Inflammatory macrophage treated with lipopolysaccharide for 1 hour (primary cell): ENCODE measurements at places on chromosomes 4 and X.

GRCh38 chr4:87192145-87192919 is 28.1 kb downstream of the KLHL8 start:
- DNase-seq: no peak

DNA sequence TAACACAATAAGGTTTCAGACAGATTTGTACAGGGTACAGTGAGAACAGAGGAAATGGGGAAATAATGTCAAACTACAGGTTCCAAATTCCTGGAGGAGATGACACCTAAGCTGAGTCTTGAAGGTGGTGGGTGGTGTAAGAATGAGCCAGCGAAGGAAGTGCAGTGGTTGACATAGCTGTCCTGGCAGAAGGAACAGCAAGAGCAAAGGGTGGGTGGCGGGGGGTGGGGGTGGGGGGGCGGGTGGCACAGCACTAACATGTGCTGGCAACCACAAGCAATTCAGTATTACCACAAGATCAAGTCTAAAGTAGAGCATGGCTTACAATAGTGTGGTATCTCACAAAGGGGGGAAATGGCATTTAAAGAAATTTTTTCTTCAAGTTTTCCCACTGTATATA is 13.1 kb upstream of the G3BP2 start:
- DNase-seq: no peak

- no peak for DNase-seq
Measured at GRCh38 chr4:111562826-111563225, 582.4 kb upstream of the FAM241A start.

DNA sequence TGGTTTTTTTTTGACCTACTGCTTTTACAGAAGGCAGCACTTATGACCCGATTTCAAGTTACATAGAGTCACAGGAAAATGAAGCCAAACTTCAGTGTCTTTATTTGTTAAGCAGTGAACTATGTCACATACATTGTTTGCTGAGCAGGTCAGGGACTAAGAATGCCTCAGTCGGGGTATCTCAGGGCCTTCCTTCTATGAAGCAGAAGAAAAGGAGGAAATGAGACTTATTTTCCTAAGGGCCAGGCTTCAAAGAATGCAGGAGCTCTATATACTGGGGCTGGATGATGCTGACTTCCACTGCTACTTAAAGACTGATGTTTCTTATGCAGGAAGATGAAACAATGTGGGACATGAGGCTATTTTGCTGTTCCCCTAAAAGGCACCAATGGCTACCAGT is 558.4 kb upstream of the IGFBP7 start:
- no peak for DNase-seq

- DNase-seq: no peak
Measured at GRCh38 chr4:68077737-68078136, 51.9 kb downstream of the TMPRSS11F start.

- DNase-seq: no peak
Measured at GRCh38 chr4:7050481-7051143, 7.4 kb downstream of the TADA2B start.

DNA sequence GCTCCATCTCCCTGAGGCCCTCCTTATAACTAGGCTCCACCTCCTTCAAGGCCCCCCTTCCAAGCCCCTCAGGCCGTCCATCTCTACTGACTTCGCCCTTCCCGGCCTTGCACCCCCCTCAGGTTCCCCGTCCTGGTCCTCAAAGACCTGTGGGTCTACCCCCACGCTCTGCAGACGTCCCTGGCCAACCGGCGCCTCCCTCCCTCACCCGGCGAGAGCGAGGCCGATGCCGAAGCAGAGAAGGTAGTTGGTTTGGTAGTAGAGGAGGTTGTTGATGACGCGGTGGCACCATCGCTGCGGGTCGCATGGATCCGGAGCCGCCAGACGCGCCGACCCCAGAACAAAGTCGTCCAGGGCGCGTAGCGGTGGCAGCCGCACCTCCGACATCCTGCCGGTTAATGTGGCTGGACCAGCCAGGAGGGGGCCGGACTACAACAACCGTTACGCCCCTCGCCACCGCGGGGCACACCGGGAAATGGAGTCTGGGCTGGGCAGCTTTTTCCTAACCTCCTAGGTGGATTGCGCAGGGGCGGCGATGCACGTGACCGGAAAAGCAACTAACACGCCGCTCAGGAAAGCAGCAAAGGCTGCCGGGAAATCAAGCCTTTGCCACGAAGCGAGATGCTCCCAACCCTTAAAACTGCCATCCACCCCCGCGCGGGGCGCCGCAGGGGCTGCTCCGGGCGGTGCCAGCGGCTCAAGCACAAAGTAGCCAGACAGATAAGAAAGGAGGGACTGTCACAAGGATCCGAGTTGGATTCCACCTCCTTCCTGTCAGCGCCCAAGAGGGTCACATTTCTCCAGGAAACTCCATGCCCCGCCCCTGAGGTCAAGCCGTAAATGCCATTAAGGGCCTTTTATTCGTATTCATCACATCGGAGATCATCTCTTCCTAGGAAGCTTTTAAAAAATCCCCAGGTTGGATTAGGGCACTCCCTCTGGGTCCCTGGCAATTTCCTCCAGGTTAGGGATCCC is at the start of gene PRAF2:
PRAF2 (minus strand) TSS at position 402 of the 975 bp plus-strand sequence; CDS start at position 387, 15 bp downstream.
- DNase-seq: peak; percentile 84

GRCh38 chr4:73193155-73193554 is 65.4 kb downstream of the ANKRD17 start:
- no peak for DNase-seq

DNA sequence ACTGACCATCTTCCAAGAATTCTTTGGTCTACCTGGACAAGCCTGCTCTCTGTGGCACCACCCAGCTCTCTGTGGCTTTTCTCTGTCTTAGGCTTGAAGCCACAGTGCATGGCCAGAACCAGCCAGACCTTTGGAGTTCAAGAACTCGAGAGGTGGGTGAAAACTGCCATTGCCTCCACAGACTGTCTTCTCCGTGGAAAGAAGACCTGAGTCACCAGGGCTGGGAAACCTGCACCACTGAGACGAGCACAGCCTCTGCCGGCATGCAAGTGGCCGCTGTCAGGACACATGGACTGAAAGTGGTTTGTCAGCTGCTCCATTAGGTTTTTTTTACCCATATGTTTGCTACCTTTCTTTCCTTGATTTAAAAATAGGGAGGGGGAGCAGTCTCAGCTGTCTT is 74.5 kb downstream of the MGST2 start:
- no peak for DNase-seq

- no peak for DNase-seq
Measured at GRCh38 chr4:181688432-181688831, 554.8 kb upstream of the TENM3 start.

DNA sequence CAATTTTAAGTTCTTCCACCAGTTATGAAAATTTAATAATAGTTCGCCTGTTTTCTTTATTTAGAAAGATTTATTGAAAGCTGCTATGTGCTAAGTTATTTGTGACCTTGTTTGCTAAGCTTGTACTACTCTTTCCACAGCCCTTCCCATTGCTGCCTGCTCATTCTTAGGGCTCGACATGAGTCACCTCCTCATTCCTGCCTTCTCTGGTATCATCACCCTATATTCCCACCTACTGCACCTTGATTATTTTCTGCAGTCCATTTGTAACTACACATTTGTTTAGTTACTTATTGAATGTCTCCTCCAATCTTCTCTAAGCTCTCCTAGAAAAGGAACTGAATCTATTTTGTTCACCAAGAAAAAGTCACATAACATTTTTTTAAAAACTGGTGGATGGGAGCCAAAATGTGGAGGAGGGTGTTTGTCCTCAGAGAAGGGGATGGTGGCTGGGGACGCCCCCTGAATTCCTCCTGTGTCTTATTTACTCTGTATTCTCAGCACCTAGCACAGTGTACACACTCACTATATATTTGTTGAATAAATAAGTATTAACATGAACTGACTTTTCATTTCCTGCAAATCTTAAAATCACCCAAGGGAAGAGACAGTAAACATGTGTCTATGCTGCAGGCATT is 3.7 kb upstream of the RAB9A start:
- DNase-seq: no peak

DNA sequence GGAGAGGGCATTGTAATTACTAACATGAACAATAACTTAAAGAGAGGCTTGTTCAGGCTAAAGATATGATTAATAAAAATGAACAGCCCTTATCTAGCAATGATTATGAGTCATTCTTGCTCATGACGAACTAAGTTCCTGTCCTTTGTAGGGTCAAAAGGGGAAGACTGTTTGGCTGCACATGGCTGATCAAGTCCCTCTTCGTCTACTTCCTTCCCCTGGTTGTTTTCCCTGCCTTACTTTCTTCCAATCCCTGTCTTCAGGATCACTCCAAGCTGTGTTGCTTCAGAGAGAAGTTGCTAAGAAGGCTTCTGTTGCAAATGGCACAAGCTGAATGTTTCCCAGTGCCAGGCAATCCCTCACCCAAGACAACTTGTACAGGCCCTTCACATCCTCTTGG is 115.0 kb upstream of the HS3ST1 start:
- peak; percentile 65 for DNase-seq

DNA sequence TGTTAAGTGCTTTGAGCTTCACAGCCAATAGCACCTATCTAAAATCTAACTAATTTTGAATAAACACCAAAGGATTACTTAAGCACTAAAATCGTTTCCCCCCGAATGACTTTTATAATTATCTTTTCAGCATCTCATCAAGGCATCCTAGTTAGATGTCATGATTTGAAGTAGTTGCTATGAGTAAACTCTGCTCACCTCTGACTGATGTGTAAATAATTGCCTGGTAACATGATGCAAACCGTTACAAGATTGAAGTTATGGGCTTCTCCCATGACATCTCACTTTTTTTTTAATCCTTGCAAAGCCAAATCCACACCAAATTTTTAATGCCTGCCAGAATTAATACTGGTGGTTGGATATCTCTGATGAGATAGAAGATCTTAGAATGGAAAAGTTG is 377.1 kb downstream of the PRDM5 start:
- no peak for DNase-seq

DNA sequence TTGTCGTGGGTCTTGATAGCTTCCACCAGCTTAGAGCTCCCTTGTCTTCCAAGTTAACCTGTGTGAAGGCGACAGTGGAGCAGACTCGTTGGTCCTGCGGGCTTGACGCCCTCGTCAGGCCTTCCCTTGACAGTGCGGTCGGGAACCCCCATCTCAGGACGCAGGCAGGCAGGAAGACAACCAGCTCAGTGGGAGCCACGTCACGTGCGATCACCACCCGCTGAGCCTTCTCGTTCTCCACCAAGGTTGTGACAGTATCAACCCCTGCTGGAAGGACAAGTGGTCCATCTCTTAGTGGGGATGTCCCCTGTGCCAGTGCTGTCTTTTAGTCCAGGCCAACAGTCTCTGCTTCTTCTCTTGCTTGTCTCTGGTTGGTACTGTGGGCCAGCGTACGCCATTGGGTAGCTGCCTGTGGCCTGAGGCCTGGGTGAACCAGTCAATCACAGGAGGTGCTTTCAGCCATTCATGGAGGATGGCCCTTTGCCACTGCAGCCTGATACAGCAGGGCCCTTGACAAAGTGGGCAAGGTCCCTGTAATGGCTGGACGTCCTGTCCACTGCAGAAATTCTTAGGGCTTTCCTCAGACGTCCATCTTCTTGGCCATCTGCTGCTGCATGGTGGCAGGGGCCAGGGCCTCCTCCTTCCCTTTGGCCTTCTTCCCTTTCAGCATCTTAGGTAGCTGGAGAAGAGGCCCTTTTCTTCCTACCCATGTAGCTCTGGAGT is 31.4 kb downstream of the RGS12 start:
- no peak for DNase-seq

DNA sequence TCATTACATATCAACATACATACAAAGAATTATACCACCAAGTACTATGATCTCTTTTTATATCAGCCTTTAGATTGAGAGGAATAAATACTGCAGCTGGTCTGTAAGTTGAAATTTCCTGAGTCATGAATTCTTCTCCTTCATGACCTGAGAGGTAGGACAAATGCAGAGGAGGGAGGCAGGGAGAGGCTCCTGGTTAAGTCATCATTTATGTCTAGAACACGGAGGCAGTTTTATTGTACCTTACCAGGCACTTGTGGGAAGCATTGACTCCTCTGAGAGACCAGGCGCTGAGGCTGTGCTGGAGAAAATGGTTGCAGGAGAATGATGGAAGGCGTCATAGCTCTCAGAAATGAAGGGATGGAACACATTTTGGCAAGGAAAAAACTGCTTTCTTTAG is 12.5 kb upstream of the CASK start:
- DNase-seq: no peak

- DNase-seq: no peak
Measured at GRCh38 chrX:55640854-55641253, 17.7 kb downstream of the FOXR2 start.

- no peak for DNase-seq
Measured at GRCh38 chrX:110401135-110401534, 42.5 kb downstream of the RTL9 start.

DNA sequence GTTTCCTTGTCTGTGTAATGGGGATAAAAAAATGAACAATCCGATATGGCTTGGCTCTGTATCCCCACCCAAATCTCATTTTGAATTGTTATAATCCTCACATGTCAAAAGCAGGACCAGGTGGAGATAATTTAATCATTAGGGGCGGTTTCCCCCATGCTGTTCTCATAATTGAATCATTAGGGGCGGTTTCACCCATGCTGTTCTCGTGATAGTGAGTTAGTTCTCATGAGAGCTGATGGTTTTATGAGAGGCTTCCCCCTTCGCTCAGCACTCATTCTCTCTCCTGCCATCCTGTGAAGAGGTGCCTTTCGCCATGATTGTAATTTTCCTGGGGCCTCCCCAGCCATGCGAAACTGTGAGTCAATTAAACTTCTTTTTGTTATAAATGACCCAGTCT is 633.5 kb downstream of the RAPGEF2 start:
- no peak for DNase-seq

DNA sequence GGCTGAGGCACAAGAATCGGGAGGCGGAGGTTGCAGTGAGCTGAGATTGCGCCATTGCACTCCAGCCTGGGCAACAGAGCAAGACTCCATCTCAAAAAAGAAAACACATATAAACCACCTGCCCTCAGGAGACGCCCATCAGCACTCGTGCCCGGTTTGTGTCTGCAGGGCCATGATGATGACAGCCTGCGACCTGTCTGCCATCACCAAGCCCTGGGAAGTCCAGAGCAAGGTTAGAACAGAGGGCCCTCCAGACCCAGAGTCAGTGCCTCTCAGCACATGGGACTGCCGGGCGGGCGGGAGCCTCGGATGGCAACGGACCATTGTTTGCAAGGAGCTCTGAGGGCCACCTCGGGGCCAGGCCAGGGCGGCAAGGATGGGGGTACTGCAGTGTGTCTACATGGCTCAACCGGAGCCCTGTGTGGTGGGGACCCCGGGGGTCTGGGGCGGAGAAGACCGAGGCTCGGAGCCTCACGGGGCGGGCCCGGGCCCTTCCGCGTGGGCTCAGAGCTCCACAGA is 9.3 kb downstream of the ATP5ME start:
- no peak for DNase-seq

- DNase-seq: peak; percentile 91
Measured at GRCh38 chr4:145177906-145178538, 2.4 kb downstream of the OTUD4 start.

GRCh38 chr4:23234716-23235115 is 542.0 kb downstream of the GBA3 start:
- no peak for DNase-seq

DNA sequence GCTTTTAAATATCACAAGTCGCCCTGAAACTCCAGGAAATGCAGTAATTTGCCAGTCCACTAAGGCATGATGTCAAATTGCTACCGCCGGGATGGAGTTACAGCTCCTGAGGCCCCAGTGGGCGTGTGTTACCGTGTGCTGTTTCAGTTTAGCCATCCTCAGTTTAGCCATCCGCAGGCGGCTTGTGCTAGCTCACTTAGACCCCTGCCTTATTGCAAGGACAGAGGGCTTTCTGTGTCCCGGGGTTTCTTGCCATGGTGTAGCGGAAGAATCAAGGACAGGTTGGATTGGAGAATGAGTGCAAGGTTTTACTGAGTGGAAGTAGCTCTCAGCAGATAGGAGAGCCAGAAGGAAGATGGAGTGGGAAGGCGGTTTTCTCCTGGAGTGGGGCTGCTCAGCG is 33.8 kb upstream of the LRBA start:
- no peak for DNase-seq

GRCh38 chr4:80540785-80541469 is 205.4 kb downstream of the CFAP299 start:
- DNase-seq: no peak
